ENCODE measurements at places on chromosomes 5 and 9.
A peak's percentile ranks its signal among the peaks of the same experiment; 100 is the strongest.

DNA sequence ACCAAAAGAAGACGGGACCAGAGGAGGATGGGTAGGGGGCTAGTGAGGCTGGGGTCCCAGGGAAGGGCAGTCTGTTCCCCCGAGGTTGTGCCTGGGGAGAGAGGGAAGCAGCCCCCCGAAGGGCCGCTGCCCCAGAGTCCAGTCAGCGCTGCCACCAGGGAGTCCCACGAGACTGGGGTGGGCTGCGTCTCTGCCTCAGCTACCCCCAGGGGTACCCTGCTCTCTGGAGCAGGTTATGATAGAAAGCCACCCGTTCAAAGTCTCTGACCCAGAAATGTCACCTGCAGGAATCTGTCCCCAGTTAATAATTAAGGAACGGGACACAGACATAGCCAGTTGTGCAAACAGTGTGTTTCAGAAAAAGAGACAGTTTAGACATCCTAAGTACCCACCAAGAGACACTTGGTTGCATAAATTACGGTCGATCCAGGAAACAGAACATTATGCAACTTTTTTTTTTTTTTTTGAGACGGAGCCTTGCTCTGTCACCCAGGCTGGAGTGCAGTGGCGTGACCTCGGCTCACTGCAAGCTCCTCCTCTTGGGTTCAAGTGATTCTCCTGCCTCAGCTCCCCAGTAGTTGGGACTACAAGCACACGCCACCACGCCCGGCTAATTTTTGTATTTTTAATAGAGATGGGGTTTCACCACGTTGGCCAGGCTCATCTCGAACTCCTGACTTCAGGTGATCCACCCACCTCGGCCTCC is 10.7 kb upstream of the AGPAT2 start:
- DNase-seq: no peak

- DNase-seq: no peak
Measured at GRCh38 chr5:142789206-142789605, 19.0 kb downstream of the ARHGAP26 start.

DNA sequence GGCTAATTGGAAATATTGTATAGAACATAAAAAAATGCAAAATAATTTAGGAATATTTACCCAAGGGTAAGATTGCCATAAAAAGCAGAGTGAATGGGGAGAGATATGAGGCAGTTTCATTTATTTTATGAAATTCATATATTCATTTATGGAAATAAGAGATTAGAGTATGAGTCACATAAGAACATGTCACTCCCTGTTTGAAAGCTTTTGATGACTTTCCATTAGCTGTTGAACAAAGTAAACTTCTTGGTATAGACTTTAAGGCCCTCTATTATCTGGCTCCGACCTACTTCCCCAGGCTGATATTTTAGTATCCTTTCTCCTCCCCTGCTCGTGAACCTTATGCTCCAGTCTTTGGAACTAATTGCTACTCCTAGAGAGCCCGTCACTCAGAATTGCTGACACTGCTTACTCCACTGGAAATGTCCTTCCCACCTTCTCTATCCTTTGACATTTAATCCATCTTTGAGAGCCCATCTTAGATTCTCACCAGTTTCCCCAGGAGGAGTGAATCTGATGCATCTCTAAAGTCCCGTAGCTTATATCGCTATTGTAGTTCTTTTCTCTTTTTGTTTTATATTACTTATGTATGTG is 8.9 kb upstream of the ACTBL2 start:
- no peak for DNase-seq

DNA sequence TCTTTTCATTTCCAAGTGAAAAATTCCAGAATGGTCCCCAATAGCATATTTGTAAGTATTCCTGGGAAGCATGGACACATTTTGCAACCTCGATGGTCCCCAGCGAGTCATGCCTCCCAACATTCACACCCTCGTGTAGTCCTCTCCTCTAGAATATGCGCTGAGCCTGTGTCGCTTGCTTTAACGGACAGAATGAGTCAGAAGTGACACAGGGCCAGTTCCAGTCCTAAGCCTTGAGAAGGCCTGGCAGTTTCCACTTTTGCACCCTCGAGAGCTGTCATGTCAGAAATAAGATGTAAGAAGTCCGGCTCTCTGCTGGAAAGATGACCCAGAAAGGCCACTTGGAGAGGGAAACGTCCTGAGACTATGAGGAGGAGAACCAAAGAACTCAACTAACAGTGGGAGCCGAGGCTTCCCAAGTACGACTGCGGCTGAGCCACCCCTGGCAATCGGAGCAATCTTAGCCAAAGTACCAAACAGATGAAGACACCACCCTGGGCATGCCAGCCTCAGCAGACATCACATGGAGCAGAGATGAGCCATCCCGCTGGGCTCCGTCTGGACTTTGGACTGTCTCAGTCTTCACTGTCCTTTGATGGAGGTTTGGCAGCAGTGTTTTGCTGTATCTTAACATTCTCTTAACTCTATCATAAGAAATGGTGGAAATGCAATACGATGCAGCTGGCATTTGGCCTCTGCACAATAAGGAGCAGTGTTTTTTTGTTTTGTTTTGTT is 42.6 kb upstream of the GFPT2 start:
- DNase-seq: no peak

- DNase-seq: no peak
Measured at GRCh38 chr9:38017149-38017884, 51.7 kb downstream of the SHB start.

DNA sequence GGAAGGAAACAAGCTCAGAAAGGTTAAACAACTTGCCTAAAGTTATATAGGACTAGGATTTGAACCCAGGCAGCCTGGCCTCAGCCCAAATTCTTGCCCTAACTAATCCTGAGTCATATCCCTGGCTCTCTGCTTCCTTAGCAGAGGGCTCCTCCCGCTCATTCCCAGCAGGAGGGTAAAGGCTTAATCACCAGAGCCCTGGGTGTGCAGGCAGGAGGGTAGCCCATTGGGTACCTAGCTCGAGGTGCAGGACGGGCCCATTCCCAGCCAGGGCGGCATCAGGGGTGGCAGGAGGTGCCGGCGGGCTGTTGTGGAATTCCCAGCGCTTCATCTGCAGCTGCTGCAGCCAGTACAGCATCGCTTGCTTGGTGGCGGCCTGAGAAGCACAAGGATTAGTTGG is 3.9 kb downstream of the TBC1D2 start:
- DNase-seq: no peak

- no peak for DNase-seq
Measured at GRCh38 chr5:159764283-159765134, 151.8 kb upstream of the ADRA1B start.

GRCh38 chr5:94218374-94218773 is 400.0 kb downstream of the KIAA0825 start:
- no peak for DNase-seq

DNA sequence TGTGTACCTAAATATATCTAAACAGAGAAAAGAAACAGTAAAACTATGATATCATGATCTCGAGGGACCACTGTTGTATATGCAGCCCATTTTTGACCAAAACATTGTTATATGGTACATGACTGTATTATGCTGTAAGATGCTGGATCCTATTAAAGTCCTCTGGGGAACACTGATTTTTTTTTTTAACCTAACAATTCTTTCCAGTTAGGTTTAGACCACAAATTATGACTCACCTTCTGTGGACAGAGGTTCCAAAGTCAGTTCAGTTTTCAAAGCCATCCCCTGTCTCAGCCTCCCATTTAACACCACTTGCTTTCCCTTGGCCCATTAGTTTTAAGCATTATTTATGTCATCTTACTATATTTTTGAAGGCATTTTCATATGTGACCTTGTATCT is 27.1 kb downstream of the TRMO start:
- DNase-seq: no peak

DNA sequence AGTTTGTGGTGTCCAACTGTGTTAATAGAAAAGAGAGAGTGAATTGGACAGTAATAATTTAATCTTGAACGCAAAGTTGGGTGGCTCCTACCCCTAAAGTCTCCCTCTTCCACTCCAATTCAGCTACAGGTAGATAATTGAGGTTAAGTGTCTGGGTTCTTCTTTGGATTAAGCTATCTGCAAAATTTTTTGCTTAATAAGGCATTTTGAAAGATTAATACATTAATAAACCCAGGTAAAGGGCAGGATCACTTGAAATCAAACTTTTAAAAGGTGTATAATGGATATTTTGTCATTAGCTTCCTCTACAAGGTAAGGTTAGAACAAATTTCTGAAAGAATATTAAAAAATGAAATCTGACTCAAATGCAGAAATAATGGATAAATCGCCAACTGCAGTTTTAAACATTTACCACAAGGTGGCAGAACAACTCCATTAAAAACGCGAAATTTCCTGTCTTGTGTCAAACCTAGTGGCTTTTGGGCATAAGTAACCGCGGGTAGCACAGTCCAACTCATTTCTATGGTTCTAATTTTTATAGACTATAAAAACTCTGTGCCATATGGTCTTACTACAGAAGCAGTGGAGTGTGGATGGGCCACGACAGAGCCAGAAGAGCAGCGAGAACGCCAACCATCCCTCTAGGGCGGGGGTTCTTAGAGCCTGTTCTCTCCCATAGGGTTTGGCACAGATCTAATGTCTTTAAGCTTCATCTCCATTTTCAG is 276.5 kb downstream of the ARHGEF28 start:
- peak; percentile 44 for DNase-seq

DNA sequence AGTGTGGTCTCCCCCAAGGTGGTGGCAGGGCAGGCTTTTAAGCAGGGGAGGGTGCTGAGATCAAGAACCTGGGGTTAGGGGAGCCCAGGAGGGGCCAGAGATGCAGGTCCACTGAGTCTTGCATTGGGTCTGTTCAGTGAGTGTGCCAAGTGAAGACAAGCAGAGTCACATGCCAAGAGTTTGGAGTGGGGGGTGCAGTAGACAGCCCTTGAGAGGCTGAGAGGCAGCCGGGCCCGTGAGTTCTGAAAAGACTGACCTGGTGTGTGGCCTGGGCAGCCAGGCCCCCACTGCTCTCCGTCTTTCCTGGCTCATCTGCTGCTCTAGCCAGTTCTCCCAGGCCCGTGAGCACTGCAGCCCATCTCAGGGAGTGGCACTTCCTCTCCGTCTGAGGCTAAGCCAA is 120.0 kb downstream of the DAB2IP start:
- DNase-seq: no peak

DNA sequence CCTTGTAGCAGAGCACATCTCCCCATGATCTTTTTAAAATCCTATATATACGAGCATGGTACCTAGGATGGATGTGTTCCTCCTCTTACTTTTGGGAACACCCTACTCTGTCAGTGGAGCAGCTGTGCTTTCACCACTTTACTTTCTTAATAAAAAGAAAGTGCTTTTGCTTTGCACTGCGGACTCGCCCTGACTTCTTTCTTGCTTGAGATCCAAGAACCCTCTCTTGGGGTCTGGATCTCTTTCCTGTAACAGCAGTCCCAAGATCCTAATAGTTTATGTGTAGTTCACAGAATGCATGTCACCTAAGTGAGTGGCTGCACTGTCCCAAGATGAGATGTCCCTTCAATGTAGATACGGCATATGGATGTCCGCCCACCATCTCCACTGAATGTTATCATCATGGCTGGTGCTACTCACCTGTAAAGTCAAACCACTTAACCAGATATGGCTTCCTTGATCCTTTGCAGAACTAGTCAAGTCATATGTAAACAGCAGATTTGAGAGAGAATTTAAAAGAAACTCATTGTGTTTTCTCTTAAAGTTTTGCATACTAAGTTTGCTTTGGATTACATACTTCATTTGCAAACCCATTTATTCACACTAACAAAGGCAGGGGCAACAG is 1.9 kb downstream of the FGF1 start:
- no peak for DNase-seq

- no peak for DNase-seq
Measured at GRCh38 chr9:34559624-34560455, 29.7 kb downstream of the CNTFR start.

DNA sequence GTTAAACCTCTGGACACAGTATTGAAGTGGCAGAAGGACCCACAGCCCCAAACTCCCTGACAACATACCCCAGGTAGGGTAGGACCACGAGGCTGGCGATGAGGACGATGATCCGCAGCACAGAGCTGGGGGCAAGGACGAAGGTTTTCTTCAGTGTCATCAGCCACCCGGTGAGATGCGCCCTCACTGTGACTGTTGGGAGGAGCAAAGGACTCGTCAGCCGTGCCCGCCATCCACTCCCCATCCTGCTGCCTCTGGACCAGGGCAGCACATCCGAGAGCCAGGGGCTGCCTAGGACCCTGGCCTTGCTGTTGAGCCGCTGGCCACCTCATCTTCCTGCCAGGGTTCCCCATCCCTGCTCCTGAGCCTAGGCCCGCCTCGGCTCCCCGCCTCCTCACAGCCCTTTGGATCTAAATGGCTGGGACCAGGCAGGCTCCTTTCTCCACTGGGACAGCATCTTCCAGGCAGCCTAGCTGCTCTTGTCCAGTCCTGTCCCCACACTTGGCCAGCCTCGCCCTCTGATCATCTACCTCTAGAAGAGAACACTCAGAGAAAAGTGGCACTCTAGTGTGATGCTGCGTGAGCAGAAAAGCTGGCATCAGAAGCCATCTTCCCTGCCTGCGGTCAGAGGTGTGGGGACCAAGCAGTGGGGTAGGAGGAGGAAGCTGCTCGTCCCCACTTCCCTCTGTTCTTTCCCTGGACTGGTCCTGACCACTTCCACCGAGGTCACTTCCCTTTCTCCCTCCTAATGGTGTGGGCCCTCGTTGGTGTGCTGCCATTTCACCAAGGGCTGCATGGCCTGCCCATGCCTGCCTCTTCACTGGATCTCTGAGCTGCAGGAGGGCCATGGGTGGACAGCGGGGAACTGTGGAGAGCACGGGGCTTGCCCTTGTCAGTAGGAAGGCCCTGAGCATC is 49.2 kb downstream of the OTULIN start:
- no peak for DNase-seq

- DNase-seq: peak; percentile 59
Measured at GRCh38 chr5:179265514-179266290, 79.6 kb downstream of the ADAMTS2 start.

DNA sequence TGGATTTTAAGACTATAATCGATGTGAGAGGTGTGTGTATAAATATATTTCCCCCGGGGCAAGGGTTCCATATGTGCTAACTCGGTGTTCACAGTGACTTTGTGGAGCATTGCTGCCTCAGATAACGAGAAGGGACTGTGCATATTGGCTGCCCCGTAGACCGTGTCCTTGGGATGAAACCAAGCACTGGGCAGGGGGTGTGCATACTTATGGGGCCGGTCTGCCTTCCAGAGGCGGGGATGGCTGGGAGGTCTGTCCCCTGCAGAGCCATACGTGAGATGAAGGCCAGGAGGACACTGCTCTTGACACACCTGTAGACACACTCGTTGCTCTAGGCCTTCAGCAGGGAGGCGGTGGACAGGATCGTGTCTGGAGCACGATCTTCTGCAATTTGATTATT is 56.0 kb upstream of the ZNF354A start:
- no peak for DNase-seq
